ENCODE measurements at places on chromosomes 3 and 15.

- DNase-seq = no peak
These were observed 12.2 kb downstream of the MYLK start for GRCh38 chr3:123871946-123872345.

DNA sequence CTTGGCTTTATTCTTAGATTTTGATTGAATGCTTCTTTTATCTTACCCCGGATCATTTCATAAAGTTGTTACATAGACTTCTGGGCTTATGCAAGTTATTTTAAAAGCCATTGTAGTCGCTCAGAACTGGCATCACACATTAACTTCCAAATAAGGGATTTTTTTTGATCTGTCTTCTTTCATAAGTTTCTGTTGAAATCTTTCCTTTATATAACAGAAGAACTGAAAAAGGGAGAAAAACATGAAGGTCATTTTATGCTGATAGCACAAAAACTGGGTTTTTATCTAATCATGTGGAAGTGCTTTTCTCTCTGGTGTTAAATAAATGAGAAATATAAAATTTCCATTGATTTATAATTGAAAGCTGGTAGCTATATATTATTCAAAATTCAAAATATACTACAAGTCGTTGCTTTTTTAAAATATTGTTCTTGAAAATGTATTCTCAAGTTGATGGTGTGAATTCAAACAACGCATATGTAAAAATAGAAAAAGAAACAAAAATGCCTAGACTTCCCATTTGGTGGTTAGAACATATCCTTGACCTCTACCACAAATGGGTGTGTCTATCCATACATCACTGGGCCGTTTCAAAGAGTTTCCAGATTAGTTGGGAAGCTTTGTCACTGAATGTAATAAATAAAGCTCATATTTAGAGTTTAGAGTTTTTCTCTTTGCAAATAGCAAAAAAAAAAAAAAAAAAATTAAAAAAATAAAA lies 258.3 kb upstream of the ZPLD1 start:
- DNase-seq = no peak

GRCh38 chr3:57079474-57079831 lies 19.0 kb downstream of the SPATA12 start:
- peak; percentile 10 for DNase-seq

DNA sequence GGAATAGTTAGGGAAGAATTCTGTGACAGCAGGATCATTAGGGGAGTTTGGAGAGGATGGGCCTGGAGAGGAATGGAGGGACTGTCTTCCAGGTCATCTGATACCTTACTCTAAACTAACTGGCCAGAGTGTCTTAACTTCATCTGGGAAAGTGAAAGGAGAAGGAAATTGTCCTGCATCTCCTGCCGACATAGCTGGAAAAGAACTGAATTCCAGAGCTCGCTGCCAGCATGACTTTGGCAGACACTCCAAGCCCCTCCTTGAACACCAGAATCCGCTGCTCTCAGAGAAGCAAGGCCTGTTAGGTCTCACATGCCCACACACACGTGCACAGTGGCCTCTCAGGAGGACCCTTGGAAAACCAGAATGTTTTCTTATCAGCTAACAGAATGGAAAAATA lies 10.5 kb downstream of the ABI3BP start:
- DNase-seq = no peak

DNA sequence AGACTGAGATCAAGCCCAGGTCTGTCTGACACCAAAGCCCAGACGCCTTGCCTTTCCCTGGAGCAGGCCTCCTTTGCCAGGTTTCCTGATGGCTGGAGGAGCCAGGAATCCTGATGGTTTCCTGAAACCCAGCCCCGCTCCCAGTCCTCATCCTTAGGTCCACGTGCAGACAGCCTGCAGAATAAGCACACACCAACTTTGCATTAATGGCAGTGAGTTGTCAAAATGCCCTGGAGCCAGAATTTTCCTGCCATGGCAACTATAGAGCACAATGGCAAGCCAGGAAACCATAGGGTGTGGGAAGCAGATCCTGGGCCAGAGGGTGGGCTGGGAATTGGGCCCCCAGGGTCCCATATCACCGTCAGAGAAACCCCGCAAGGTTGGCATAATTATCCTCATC lies 67.4 kb upstream of the HRH1 start:
- no peak for DNase-seq

- no peak for DNase-seq
These were observed 268.2 kb downstream of the LSAMP start for GRCh38 chr3:116176974-116177555.

DNA sequence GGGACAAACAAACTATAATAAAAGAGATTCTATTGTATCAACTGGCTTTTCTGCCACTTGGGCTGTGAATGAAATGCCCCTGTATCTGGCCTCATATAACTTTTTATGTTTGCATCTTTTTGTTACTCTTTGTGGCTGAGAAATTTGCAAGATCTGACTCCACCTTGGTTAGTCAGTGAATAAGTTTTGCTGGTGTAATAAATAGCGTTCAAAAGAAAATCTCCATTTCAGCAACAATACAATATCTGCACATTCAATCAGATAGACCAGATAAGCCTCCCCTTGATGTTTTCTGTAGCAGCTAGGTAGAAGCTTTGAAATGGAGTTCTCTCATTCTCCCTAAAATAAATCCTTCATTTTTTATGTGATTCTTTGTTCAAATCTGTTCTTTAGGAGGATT lies 12.0 kb downstream of the TRAT1 start:
- no peak for DNase-seq

GRCh38 chr15:88191812-88192165 lies 64.8 kb downstream of the NTRK3 start:
- no peak for DNase-seq
